ENCODE measurements at places on chromosomes 5 and 9.

GRCh38 chr9:91458906-91459305 lies 35.3 kb upstream of the NFIL3 start:
- DNase-seq = no peak

DNA sequence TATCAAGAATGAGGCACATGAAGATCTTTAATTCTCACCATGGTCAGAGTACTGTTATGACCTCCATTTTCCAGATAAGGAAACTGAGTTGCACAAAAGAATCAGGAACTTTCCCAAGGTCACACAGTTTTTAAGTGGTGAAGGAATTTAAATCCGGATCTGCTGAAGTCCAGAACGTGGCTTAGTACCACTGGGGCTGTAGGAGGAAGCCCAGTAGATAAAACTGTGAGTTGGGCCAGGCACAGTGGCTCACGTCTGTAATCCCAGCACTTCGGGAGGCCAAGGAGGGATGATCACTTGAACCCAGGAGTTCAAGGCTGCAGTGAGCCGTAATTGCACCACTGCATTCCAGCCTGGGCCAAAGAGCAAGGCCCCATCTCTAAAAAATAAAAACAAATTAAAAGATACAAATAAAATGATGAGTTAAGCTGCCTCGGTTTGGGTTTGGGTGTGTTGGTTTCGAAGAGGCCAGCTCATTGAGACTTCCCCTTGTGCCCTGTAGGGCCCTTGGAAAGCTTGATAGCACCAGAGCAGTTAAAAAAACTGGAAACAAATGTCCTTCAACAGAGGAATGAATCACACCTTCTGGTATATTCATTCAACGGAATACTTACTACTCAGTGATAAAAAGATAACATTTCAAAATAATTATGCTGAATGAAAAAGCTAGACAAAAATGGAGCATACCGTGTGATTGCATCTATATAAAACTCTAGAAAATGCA lies 20.1 kb downstream of the ATOX1 start:
- DNase-seq = no peak

DNA sequence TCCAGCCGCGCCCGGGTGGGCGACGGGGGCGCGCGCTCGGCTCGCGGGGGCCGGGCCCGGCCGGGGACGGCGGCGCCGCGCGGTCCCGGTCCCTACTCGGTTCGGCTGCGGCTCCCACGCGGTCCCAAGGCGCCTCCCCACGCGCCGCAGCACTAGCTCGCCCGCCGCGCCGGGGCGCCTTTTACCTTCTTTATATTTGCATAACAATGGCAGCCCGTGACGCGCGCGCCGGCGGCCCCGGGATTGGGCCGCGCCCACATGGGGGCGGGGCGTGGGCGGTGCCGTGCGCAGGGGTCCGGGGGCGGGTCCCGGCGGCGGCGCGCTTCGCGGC lies at the start of gene NRARP:
Gene NRARP, minus strand, starts transcription at position 154 of the 331 bp plus-strand sequence. CDS start 343 bp downstream, outside the sequence.
- peak; percentile 89 for DNase-seq

DNA sequence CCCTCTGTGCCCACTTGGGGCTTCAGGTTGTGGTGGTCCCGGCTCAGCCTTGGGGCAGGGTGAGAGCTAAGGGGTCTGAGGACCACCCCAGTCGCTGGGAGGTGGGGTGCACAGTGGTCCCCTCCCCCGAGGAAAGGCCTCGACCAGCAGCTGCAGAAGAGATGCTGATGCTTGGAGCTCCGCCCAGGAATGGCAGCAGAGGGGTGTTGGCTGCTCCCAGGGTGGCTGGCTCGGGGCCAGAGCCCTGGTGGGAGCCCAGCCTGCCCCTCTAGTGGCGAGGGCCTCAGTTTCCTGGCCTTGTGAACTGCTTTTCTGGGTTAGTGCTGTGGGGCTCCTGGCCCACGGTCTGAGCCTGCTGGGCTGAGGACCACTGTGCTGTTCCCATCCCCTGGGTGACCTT lies 1.2 kb downstream of the DIPK1B start:
- DNase-seq = no peak

DNA sequence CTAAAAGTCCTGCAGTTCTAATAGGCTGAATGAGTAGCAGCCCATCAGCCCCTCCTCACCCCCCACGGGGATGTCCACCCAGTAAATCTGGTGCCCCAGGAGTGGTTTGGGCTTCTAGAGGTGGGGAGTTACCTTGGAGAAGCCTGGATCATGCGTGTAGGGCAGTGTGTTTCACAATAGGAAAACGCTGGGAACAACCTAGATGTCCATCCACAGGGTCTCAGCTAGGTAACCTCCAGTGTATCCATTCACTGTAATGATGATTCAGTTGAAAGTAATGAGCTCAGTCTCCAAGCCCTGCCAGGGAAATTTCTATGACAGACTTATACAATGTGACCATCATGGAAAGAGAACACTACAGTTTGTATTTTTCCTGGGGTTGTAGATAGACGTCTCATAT lies 51.8 kb downstream of the NDST1 start:
- no peak for DNase-seq

DNA sequence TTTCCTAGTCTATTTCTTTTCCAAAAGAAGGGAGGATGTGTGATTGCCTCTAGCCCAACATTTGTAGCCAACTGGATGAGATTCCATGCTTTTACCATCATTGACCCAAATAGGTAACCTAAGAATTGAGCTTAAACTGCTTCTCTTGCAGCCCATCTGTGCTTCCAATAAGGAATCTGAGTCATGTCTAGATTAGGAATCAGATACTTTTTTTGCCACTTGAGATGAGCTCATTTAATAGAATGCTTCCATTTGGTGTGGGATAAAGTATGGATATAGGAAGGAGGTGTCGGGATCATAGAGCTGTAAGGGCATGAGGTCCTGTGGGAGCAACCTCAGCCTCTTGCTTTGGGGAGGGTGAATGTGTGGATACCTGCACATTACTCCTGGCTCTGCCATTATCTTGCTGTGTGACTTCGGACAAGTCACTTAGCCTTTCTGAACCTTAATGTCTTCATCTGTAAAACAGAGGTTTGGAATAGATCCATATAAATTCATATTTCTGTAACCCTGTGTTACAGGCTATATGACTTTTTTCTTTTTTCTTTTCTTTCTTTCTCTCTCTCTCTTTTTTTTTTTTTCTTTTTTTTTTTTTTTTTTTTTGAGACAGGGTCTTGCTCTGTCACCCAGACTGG lies 56.2 kb downstream of the MAP1B start:
- DNase-seq = no peak

DNA sequence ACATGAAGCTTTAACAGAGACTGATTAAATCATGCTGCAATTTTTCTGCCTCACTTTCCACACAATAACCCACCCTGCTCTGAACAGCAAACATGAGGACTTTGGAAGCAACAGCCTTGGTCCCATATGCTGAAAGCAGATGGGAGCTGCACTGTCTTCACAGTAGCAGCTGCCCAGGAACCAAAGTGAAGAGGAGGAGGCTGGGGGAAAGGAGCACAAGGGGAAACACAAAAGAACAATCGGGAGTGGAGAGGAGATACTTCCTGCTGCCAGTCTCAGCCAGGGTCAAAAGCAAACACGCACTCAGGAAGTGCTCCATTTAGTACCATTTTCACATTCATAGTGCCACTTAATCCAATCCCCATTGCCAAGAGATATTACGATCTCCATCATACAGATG lies 183.3 kb upstream of the PUM3 start:
- peak; percentile 20 for DNase-seq

GRCh38 chr9:7210854-7211637 lies 453.3 kb downstream of the KDM4C start:
- DNase-seq = no peak

GRCh38 chr9:121671612-121672155 lies 20.2 kb downstream of the DAB2IP start:
- DNase-seq = no peak

DNA sequence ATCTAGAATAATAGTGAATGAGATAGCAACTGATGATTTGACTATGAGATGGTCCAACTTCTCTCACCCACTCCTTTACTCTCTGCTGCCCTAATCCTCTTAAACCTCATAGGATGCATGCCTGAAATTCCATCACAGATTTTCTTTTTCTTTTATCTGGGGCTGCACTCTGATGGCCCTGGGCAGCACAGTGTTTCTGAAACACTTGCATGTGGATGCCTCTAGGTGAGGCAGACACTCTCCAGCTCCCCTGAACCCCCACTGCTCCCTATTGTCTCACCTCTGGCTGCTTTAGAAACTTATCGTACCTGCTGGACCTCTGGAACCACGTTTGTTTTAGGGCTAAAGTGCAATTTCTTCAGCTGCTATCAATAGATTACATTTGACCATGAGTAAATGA lies 67.5 kb downstream of the HTR4 start:
- DNase-seq = no peak

GRCh38 chr5:96431376-96432187 lies 1.5 kb downstream of the PCSK1 start:
- peak; percentile 37 for DNase-seq

GRCh38 chr5:359301-359897 lies 37.9 kb downstream of the AHRR start:
- DNase-seq = peak; percentile 3

DNA sequence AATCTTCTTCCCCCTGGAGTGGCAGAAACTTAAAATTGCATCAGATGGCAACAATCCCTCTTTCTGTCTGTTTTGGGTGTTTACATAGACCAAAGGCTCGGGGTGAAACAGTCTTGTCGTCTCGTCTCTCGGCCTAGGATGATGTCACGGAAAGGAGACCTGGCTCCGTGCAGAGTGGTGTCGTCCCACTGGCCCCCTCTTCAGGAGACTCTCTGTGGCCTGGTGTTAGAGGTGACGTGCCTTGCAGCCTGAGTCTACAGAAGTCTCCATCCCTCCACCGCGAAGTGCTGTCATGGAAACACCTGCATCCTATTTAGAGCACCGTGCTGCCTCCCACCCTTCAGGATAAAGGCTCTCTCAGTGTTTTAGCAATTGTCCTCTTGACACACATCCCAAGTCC lies 409.7 kb downstream of the IRX1 start:
- no peak for DNase-seq

DNA sequence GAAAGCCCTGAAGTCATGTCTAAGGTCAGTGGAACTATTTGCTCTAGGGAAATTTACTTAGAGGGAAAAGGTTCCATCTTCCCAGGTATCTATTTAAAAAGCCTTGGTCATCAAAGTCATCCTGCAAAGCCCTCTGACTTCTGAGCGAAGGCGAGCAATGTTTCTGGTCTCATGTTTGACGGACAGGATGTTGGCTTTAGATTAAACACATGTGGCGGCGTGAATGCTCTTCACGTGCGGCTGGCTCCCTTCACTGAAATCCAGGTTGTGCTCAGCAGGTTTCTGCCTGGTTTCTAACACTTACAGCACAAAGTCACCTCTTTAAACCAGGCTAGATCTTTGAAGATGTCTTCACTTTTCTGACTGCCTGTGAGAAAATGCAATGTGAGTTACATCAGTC lies 5.7 kb upstream of the ZBTB34 start:
- no peak for DNase-seq

DNA sequence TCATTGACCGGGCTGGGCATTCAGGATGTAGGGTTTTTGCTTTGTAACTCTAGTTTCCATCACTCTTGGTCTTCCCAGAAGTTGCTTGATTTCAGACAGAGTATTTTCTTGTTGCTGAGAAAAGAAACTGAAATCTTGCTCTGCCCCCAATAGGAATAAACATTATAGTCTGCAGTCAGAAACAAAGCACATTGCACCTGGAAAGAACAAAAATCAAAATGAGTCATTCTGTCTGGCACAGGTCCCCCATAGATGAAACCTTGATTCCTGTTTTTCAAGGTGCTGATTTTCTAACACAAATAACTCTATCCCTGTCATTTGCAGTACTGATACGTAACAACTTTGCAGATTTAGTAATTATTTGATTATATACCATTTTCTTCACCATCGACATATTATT lies 232.1 kb downstream of the FBXO4 start:
- DNase-seq = no peak

GRCh38 chr9:82117026-82117811 lies 128.6 kb downstream of the SPATA31D1 start:
- DNase-seq = no peak

- DNase-seq = no peak
Measured at GRCh38 chr9:128077847-128078503, 9.9 kb downstream of the SLC25A25 start.

DNA sequence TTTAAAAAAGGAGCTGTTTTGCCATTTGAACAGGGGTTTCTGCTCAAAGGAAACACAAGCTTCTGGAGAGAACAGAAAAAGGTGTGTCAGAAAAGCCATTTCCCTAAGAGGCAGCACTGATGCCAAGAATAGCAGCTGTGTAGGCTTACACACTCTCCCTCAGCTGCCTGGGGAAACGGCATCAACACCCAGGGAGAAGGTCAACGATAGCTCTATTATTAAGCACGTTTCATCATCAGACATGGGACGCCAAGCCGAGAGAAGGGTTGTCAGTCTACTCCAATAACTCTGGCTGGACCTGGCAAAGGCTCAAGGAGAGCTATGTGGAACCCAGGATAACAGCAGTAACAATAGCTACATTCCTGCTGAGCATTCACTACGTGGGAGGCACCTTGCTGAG lies 314.2 kb downstream of the CDK5RAP2 start:
- no peak for DNase-seq

DNA sequence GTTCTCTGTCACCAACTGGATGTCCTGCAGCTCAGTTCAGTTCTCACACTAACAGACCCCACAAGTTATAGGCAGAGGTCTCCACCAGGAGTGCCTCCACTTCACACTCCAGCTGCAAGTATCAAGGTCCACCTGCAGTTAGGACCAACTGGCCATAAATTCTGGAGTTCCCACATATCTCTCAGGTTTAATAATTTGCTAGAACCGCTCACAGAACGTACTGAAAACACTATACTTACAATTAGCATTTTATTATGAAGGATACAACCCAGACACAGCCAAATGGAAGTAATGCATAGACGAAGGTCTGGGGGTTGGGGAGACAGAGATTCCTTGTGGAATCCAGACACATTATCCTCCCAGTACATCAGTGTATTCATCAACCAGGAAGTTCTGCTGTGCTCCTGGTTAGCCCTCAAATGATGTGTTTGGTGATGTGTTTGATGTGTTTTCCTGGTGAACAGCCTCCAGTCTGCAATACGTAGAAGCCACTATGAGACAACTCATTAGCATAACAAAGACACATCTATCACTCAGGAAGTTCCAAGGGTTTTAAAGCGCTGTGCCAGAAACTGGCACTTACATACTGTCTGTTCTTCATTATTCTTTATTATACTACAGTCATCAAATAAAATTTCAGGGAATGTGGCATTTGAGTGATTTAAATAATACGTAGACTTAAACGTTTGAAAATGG lies 25.4 kb downstream of the OGN start:
- no peak for DNase-seq

GRCh38 chr9:112174965-112175795 lies at the start of gene SUSD1:
Gene SUSD1, minus strand, starts transcription at chr9:112175297. Its CDS starts 62 bp downstream, at chr9:112175235.
- DNase-seq = peak; percentile 66

All from glutamatergic neuron (in vitro differentiated cells).